Activated effector memory CD4-positive, alpha-beta T cell treated with anti-CD3 and anti-CD28 coated beads, Interleukin-2, amount 50 U/mL, for 16 hours (primary cell): ENCODE measurements at places on chromosomes 7 and 10.
A peak's percentile ranks its signal among the peaks of the same experiment; 100 is the strongest.

- DNase-seq: no peak
These were observed 5.3 kb downstream of the SH3PXD2A start for GRCh38 chr10:103849880-103850571.

- no peak for DNase-seq
These were observed 321.8 kb downstream of the DPP6 start for GRCh38 chr7:154373956-154374355.

- DNase-seq: peak; percentile 88
These were observed 1.2 kb downstream of the CCM2 start for GRCh38 chr7:45001138-45001694.

- DNase-seq: no peak
These were observed 255.5 kb upstream of the C7orf33 start for GRCh38 chr7:148334959-148335577.

DNA sequence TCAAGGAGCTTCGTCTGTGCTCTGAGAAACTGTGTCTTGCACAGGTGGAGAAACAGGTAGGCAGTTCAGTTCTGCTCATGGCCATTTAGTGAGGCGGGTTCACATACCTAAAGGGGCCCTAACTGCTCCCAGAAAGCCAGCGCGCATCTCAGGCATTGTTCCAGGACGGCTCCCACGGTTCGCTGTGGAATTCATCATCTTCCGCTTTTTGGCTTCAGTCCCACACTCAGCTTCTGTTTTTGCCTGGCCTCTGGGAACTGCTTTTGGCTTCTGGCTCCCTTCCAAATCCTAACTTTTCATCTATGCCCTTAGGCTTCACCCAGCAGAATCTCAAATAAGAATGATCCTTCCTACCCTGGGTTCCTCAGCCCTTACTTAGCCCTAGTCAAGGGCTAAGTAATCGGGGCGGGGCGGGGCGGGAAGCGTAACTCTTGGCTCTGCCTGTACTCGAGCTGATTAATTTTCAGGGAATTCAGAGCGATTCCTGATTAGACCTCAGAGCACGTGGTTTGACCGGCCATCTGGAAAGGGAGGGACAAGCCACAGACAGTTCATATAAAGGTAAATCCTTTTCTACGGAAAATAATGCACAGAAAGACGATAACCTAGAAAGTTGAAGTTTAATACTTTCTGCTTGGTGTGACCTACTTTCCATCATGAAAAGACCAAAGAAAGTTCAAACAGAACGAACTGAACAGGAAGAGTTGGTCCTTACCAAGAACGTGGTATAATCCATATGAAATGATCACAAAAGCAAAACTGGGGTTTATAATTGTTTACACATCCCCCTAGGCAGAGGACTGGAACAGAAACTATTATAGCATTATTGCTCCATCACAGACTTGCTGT, 105.7 kb downstream of the ST8SIA6 start:
- DNase-seq: no peak

- peak; percentile 48 for DNase-seq
These were observed 315.5 kb downstream of the PTPRN2 start for GRCh38 chr7:158272091-158272490.

- no peak for DNase-seq
These were observed 276.5 kb upstream of the TEX47 start for GRCh38 chr7:89072081-89072480.

DNA sequence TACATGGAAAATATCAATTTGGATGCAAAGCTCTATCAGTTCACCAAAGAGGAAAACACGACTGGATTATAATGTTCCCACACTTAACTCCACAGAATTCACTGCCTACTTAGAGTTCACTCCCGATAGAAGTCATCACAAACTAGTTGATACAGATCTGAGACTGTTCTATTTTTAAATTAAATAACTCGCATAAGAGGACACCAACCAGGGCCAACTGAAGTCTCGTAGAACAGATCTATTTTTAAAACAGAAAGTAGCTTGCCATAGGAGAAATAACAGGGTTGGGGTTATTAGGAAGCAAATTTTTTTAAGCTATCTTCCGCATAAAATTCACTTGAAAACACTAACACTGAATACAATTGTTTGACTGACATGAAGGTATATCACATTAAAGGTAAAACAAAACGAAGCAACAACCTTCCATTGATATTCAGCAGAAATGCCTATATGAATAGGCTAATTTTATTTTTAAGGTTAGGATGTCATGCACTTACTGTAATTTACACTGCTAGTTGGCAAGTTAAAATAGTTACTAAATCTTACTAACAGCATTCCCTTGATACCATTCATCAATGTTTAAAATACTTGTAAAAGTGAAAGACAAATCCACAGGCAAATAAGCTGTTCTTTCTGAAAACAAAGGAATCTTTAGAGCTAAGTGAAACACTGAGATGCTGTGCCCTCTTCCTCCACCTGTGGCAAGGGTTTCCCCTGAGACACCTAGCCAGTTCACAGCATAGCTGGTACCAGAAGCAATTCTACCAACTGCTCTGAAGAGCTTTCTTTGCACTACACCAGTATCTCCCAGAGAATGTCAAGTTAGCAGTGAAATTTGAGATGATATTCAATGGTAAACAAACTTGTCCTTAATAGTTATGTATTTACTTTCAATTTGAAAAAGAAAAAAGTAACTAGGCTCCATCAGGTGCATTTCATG, 186.7 kb upstream of the ANK3 start:
- DNase-seq: no peak

GRCh38 chr7:123966936-123967335, 41.9 kb downstream of the SPAM1 start:
- DNase-seq: no peak

DNA sequence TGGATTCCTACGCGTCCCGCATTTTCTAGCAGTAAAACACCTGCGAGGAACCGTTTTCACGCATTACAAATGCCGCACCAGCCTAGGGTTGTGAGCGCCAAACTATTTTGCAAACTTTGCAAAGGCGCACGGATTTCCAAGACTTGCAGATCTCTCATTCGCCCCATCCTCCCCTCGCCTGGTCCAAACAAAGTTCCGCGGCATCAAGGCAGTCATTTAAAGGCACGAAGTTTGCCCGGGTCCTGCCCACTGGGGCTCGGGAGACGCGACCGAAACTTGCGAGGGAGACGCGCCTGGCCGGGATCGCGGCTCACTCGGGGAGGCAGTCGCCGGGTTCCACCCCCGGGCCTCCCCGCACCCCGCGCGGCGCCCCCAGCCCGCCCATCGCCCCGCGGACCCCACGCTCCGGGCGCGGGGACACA, 613 bp downstream of the USP6NL start:
- DNase-seq: peak; percentile 71

- DNase-seq: no peak
These were observed 123.0 kb downstream of the GPR85 start for GRCh38 chr7:112963634-112964033.

DNA sequence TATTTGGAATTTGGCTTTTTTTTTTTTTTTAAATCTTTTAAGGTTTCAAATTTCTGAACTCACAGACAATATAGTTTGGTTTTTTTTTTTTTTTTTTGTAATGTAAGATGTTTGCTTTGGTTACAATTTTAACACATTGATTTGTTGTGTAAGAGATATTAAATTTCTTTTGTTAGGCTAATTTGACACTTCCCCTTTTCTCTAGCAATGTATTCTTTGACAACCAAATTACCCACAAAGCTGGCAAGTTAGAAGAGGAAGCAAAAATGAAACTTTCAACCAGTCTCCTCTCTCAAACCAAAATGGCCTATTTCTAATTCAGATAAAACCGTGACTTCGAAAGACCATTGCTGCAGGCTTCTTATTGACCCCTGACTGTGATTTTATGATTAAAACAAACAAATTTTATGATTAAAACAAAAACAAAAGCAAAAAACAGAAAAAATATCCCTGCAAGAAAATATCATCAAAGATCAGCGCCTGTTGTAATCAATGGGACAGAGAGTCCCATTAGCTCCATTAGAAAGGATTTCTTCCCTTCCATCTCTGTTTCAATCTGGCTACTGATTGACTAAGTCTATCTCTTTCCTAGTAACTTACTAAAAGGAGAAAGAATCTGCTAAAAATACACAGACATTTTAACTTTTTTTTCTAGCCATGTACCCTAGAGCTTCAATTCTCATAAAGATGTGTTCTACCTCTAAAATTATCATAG, 489.2 kb downstream of the MDFIC start:
- DNase-seq: no peak

GRCh38 chr7:27991006-27991528, 189.5 kb downstream of the JAZF1 start:
- no peak for DNase-seq
